Panc1 (cell line): ENCODE measurements at places on chromosomes 2 and 18.

GRCh38 chr18:9757827-9758621 is 49.9 kb downstream of the RAB31 start:
- no peak for DNase-seq
- peak overlapping the region; percentile 62 for H3K27ac ChIP-seq
- no peaks in the 10 kb centered on the region for H3K27me3 ChIP-seq
- H3K36me3 ChIP-seq = no peaks in the 10 kb centered on the region
- H3K4me3 ChIP-seq = no peak overlapping the region

DNA sequence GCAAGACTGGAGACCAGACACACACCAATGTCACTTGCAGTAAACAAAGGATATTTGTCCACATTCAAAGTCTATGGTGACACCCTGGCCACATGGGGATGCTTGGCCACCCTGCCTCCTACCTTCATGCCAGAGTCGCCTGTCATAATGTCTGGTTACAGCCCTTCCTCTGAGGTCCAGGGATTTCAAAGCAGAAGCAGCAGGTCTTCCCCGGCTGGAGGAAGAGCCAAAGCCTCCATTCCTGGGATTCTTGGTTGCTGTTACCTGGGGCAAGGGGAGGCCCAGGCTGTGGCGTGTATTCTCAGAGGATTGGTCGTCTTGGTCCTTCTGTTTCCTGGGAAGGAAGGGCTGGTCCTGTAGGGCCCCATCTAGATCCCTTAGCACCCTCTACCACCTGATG is 2.3 kb upstream of the ALPP start:
- H3K4me1 ChIP-seq = no peaks in the 10 kb centered on the region; the same call in 1 of the 2 replicates
- no peak overlapping the region for H3K4me3 ChIP-seq
- H3K36me3 ChIP-seq = no peaks in the 10 kb centered on the region
- peak overlapping the region; percentile 5; the same call in 1 of the 2 replicates for H3K27ac ChIP-seq

DNA sequence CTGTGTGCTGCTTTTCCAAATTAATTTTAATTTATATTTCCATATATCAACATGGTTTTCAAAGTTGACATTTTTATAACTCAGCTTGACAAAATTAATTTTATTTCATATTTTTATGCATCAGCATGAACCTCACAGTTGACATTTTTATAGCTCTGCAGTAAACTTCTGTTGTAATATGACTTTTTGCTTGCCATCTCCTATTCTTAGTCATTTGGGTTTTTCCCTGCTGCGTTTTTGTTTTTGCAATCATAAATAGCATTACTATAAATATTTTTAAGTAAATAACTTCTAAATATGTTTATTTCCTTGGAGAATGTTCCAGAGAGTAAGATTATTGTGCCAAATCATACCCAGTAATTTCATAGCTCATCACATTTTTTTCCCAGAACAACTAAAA is 21.0 kb upstream of the L3MBTL4 start:
- no peak for DNase-seq
- H3K4me1 ChIP-seq = no peaks in the 10 kb centered on the region
- H3K4me3 ChIP-seq = no peak overlapping the region
- no peak overlapping the region for H3K27ac ChIP-seq
- no peaks in the 10 kb centered on the region for H3K36me3 ChIP-seq

DNA sequence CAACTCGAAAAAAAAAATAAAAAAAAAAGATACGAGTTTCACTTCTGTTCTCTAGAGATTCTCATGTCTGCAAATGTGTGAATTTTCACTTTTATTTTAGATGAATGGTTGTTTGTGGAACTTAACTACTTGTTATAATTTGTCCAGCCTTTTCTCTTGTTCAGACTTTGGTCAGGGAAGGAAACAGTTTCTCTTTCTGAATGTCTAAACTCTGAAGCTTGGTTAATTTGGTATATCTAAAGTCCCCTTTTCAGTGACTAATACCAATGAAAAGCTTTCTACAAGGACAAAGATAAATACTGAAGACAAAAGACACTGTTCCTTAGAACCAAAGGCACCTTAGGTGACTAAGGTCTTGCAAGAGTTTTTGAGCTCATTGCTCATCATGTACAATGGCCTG is 144.4 kb upstream of the PIEZO2 start:
- DNase-seq = no peak
- H3K27me3 ChIP-seq = no peaks in the 10 kb centered on the region; the same call in 1 of the 2 replicates
- no peak overlapping the region for H3K27ac ChIP-seq
- no peaks in the 10 kb centered on the region for H3K36me3 ChIP-seq

DNA sequence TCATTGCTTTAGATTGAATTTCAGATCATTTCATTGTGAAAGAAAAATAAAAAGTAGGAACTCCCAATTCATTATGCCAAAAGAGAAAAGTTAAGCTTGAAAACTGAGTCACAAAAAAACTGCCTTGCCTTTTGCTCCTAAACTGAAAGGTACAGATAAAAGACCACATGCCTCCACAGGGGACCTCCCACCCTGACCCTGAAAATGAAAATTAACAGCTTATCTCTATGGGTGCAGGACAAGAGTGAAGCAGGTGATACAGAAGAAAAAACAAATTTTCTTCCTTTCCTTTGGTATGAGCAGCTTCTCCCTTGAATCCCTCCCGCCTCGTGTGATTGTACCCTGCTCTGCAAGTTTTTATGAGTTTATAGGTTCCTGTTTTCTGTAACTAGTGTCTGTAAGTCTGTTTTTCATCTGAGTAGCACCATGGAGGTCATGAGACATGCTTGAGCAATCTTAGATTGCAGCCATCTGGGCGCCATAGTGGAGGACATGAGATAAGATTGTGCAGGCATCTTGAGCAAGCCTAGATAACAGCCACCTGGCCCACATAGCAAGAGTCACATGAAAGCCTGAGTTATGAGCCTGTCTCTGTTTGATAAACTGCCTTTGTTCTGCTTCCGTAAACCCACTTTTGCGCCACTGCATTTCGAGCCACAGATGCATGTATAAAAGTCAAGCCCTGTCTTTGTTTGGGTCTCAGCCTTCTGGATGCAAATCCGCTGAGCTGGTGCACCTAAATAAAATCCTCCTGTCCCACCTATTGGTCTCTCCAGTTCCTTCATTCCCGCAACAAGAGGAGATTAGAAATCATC is 56.2 kb upstream of the DYNC1I2 start:
- DNase-seq = no peak
- H3K4me3 ChIP-seq = no peak overlapping the region
- H3K27me3 ChIP-seq = no peaks in the 10 kb centered on the region; the same call in 1 of the 2 replicates
- H3K27ac ChIP-seq = no peak overlapping the region
- H3K36me3 ChIP-seq = no peaks in the 10 kb centered on the region

GRCh38 chr2:45496869-45497268 is 114.2 kb downstream of the SRBD1 start:
- no peaks in the 10 kb centered on the region for H3K27me3 ChIP-seq
- no peaks in the 10 kb centered on the region for H3K4me1 ChIP-seq
- no peaks in the 10 kb centered on the region for H3K36me3 ChIP-seq
- no peak overlapping the region for H3K4me3 ChIP-seq
- no peak overlapping the region for H3K27ac ChIP-seq

DNA sequence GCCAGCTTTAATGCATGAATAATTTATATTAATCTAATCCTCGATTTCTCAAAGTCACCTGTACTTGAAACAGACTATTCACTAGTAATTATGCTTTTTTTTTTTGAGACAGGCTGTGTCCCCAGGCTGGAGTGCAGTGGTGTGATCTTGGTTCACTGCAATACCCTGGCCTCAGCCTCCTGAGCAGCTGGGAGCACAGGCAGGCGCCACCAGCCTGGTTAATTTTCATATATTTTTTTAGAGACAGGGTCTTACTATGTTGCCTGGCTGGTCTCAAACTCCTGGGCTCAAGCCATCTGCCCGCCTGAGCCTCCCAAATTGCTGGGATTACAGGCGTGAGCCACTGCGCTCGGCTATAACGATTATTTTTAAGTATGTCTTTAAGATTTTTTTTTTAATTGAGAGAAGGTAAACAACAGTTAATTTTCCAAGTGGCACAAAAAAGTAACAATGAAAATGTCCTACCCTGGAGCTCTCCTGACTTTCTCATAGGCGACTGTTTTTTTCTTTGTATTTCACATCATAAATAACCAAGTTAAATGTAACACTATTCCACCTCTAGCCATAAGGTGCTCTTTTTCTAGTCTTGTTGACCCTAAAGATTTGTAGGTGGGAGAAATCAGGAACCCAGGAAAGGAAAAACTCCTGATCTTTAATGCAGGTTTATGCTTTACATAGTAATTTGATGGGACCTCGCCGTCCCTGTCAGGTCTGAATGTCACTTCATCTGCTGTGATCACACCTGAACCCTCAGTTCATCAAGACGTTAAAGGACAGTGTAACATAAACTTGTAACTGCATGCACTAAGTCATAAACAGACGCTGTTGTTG is 1.3 kb upstream of the ANKRD12 start:
- H3K27me3 ChIP-seq = no peaks in the 10 kb centered on the region
- H3K36me3 ChIP-seq = peaks cover 11% of the 10 kb centered on the region
- peaks cover 29% of the 10 kb centered on the region; the same call in 1 of the 2 replicates for H3K4me1 ChIP-seq
- peak overlapping the region; percentile 66 for H3K4me3 ChIP-seq
- H3K27ac ChIP-seq = peak overlapping the region; percentile 74

DNA sequence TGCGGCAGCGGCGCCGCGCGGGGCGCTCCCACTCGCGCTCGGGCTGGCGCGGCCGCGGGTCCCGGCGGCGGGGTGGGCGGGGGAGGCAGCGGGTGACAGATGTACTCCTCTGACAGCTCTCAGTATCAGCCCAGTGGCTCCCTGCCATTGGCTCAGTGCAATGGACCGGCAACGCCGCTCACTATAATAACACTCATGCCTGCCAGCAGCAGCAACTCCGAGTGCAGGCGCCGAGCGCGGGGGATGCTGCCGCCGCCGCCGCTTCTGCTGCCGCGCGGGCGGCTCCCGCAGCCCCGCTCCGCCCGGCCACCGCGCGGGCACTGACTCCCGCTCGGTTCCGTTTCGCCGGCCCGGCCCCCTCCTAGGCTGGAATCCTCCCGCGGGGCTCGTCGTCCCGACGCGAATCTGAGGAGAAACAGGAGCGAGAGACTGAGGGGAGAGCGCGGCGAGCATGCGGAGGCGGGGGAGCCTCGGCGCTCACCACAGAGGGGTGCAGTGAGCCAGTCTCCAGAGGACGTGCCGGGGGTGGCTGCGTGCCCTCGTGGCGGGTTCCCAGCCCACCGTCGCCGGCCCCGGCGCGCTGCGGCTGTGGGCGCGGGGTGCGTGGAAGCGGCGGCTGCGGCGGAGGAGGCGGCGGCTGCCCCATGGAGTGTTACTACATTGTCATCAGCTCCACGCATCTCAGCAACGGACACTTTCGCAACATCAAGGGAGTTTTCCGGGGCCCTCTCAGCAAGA is at the start of gene ZNF804A:
ZNF804A (plus strand) TSS at position 214 of the 738 bp plus-strand sequence; CDS start at position 645, 431 bp downstream.
- H3K36me3 ChIP-seq = no peaks in the 10 kb centered on the region
- peak within 1 kb of the TSS; percentile 64 for H3K4me3 ChIP-seq
- no peaks in the 10 kb centered on the region for H3K27me3 ChIP-seq
- H3K4me1 ChIP-seq = peaks cover 9% of the 10 kb centered on the region
- DNase-seq = no peak

GRCh38 chr2:154551649-154552048 is 146.8 kb upstream of the KCNJ3 start:
- no peaks in the 10 kb centered on the region for H3K27me3 ChIP-seq
- H3K36me3 ChIP-seq = no peaks in the 10 kb centered on the region
- H3K4me3 ChIP-seq = no peak overlapping the region
- no peaks in the 10 kb centered on the region for H3K4me1 ChIP-seq

GRCh38 chr2:233745073-233745755 is 14.9 kb upstream of the UGT1A1 start:
- no peaks in the 10 kb centered on the region for H3K36me3 ChIP-seq
- no peak overlapping the region for H3K27ac ChIP-seq
- no peaks in the 10 kb centered on the region for H3K27me3 ChIP-seq
- H3K4me3 ChIP-seq = no peak overlapping the region
- H3K4me1 ChIP-seq = no peaks in the 10 kb centered on the region

GRCh38 chr2:217293607-217294006 is 433.7 kb upstream of the TNP1 start:
- H3K4me1 ChIP-seq = no peaks in the 10 kb centered on the region
- no peak for DNase-seq
- H3K27me3 ChIP-seq = no peaks in the 10 kb centered on the region
- H3K36me3 ChIP-seq = no peaks in the 10 kb centered on the region
- H3K27ac ChIP-seq = no peak overlapping the region

- no peak overlapping the region for H3K27ac ChIP-seq
- no peak for DNase-seq
- H3K27me3 ChIP-seq = no peaks in the 10 kb centered on the region
- no peaks in the 10 kb centered on the region for H3K4me1 ChIP-seq
- no peaks in the 10 kb centered on the region for H3K36me3 ChIP-seq
Observed at GRCh38 chr2:143996974-143997373, 522.9 kb downstream of the ZEB2 start.
